ENCODE measurements at places on chromosomes 1 and 21.

- no peak for DNase-seq
Measured at GRCh38 chr1:156766298-156767100, 836 bp upstream of the PRCC start.

DNA sequence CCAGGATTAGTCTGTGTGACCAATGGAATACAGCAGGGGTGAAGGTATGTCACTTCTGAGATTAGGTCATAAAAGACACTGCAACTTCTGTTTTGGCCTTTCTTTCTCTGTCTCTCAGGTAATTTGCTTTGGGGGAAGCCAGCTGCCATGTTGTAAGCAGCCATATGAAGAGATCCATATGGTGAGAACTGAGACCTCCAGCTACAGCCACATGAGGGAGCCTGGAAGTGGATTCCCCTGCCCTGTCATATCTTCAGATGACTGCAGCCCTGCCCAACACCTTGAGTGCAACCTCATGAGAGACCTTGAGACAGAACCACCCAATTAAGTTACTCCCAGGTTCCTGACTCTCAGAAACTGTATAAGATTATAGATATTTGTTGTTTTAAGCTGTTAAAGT is 70.1 kb upstream of the ESRRG start:
- no peak for DNase-seq

GRCh38 chr1:84339503-84339902 is 38.0 kb downstream of the SAMD13 start:
- DNase-seq: no peak

DNA sequence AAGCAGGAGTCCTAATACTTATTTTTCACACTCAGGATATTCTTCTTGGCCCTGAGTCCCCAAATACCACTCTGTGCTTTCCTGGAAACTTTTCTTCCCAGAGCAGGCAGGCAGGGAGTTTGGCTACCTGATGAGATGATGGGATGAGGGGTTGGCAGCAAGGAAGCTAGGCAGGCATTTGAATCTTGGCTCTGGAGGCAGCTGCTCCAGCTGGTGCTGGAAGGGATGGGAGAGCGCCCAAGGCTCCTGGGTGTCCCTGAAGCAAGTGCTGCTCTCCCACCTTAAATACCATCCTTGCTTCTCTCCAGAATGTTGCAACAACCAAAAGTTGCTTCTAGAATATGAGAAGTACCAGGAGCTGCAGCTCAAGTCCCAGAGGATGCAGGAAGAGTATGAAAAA is 48.0 kb upstream of the TMEM125 start:
- DNase-seq: no peak

DNA sequence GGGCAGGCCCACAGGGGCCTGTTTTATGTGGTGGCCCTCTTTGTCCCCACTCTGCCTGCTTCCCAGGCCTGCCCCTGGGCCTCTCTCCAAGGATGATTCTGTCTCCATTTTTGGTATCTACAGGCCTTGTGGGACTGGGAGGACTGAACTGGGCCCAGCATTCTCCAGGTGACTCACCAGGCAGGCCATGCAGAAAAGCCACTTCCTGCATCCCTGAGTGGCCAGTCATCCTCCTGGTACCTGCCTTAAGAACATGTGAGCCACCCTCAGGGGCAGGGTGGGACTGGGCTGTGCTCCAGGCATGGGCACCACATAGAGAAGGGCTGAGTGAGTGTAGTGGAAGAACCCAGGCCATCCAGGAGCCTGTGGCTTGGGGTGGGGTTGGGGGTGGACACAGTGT is 20.0 kb upstream of the BCAR3 start:
- no peak for DNase-seq

DNA sequence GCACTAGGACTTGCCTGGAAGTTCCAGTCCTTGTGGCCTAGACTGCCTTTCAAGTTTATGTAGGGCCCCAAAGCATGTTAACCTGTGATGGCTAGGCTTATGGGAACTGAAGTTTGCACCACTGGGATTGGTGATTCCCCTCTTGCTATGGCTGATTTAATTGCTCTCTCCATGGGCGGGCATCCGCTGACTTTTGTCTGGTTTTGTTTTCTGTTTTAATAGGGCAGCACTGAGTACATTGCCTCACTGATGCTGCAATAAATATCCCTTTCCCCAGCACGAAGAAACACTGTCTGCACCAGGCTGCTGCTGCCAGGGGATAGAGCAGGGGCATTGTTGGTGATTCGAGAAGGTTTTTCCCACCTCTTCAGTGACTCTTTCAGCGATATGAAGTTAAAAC is 73.3 kb upstream of the PDE4B start:
- DNase-seq: no peak

DNA sequence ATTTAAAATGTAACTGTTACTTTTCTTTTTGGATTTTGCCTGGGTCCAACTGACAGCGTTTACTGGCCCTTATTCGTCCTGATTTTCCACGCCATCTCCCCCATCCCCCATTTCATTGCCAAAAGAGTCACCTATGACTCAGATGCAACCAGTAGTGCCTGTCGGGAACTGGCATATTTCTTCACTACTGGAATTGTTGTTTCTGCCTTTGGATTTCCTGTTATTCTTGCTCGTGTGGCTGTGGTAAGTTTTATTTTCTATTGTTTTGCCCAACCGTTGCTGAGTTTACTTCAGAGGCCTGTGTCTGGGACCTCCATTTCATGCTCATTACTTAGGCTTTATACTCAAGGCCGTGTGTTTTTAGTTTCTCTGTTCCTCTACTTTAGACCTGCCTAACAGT is 9.3 kb downstream of the LEPR start:
- no peak for DNase-seq

- DNase-seq: no peak
Measured at GRCh38 chr1:210260096-210260495, 27.5 kb downstream of the SERTAD4 start.

GRCh38 chr1:181711820-181712219 is 228.5 kb downstream of the CACNA1E start:
- DNase-seq: no peak

DNA sequence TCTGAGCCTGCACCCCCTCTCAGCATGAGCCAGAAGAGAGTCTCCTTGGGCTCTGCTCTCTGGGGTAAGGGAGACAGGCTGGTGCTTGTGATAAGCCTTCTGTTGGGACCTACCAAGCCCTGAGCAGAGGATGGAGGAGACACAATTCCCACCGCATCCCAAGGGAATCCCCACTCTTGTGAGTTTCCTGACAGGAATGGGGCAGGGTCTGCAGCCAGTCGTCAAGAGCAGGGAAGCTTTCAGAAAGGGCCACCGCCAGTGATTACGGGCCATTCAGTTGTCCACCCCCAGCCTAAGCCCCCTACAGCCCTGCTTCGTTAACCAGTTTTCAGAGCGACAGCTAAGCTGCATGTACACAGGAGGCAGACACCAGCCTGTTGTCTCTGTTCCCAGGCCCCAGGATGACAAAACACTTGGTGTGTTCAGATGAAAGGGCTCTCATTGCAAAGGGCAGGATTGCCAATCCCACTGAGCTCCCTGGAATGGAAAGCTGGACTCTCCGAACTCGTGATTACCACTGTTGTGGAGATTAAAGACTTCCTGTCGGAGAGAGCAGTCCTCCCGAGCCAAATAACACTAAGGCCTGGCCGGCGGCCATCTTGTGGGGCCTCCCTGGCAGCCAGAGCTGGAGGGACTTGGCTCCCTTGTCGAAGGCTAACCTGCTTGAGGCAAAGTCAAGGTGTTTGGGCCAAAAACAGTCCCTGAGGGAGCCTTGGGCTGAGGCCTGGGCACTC is 37.4 kb upstream of the SLC30A1 start:
- no peak for DNase-seq

GRCh38 chr1:11728126-11728806 is 7.7 kb upstream of the AGTRAP start:
- DNase-seq: no peak

- DNase-seq: no peak
Measured at GRCh38 chr1:172452536-172453152, 8.8 kb upstream of the PIGC start.

DNA sequence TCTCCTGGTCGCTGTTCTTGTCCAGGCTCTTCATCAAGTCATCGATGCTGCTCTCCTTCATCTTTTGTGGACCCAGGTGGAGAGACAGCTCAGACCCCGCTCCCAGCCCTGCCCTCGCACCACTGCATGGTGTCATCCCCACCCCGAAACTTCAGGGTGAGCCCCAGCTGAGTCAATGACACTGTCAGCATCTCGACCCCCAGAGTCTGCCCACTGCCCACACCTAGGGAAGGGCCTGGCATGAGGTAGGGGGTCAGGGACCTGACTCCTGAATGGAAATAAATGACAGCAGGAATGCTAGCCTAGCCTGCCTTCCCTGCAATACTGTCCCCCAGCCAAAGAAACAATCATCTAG is 1.6 kb upstream of the S100A6 start:
- DNase-seq: no peak

DNA sequence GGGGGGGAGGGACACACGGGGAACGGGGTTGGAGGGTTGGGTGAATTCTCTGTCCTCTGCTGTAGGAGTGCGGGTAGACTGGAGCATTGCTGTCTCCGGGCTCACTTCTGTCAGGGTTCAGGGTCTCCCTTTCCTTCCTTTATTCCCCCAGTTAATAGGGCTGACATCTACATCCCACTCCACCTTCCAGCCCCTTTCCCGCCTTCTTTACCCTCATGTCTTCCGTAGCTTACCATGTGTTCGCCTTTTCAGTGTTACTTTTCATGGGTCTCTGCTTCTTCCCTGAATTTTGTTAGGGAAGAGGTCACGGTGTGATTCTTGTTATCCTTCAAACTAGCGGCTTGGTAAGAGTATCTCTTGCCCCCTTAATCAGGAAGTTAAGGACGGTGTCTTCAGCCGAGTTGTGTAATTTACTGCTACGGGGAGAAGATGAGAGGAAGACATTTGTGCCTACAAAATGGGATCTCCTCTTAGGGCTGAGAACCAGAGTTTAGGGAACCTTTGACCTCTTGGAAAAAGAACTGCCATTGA is 917 bp downstream of the RAP1A start:
- no peak for DNase-seq

- DNase-seq: no peak
Measured at GRCh38 chr1:114181356-114181755, 27.7 kb upstream of the SYT6 start.

GRCh38 chr1:14835725-14836124 is 237.2 kb downstream of the KAZN start:
- DNase-seq: no peak

- no peak for DNase-seq
Measured at GRCh38 chr1:153623101-153623500, 4.2 kb downstream of the S100A13 start.

DNA sequence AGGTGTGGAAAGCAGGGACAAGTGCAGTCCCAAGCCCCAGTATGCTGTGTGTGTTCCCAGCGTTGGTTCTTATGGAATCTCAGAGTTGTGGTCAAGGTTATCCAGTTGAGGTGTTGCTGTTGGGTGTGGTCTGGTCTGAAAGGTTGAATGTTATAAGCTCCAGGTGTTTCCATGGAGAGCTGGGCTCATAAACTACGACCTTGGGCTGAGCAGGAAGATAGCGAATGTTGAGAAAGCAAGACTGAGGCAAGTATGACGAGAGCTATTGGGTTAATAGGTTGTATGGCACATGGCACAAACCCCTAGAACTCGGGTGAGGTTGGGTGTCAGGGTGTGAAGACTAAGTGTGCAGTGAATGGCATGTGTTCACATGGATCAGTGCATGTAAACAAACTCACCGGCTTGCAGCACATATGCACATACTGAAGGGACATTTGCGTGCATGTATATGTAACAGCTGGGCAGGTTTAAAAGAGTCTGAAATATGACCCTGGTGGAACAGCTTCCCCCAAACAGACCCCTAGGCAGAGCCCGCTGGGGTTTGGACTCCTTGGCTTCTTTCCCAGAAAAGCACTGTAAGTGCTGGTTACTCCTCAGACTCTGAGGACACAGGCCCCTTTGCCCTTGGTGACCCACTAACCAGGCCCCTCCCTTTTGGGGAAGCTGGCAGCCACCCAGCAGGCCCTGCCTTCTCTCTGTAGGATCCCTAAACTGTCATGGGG is 117.5 kb downstream of the NAV1 start:
- no peak for DNase-seq

GRCh38 chr1:159163614-159164228 is 7.7 kb upstream of the CADM3 start:
- DNase-seq: no peak

DNA sequence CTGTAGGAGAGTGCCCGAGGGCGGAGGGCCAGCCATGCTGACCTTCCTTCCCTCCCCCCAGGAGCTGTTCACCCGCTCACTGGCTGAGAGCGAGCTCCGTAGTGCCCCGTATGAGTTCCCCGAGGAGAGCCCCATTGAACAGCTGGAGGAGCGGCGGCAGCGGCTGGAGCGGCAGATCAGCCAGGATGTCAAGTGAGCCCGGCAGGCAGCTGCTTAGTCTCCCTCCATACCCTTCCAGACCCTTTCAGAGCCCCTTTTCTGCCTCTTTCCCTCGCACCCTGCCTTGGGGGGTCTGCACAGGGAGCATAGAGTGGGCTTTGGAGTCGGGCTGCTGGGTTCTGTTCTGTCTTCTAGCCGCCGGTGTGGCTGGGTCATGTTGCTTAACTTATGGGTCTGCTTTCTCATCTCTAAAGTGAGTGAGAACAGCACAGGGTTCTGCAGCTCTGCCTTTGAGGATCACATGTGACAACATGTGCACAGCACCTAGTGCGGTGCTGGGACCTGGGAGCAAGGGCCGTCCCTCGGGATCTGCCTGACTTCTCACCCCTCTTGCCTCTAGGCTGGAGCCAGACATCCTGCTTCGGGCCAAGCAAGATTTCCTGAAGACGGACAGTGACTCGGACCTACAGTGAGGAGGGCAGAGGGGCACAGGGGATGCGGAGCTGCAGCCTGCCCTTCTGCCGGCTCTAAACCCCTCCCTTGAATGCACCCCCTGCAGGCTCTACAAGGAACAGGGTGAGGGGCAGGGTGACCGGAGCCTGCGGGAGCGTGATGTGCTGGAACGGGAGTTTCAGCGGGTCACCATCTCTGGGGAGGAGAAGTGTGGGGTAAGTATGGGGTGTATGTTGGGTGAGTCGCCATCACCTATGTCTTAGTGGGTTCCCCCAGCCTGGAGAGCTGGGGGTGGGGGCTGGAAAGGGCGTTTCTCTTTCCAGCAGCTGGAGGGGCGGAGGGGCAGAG is 6.2 kb downstream of the AMPD2 start:
- no peak for DNase-seq

GRCh38 chr1:165629848-165630628 is 996 bp upstream of the MGST3 start:
- no peak for DNase-seq

DNA sequence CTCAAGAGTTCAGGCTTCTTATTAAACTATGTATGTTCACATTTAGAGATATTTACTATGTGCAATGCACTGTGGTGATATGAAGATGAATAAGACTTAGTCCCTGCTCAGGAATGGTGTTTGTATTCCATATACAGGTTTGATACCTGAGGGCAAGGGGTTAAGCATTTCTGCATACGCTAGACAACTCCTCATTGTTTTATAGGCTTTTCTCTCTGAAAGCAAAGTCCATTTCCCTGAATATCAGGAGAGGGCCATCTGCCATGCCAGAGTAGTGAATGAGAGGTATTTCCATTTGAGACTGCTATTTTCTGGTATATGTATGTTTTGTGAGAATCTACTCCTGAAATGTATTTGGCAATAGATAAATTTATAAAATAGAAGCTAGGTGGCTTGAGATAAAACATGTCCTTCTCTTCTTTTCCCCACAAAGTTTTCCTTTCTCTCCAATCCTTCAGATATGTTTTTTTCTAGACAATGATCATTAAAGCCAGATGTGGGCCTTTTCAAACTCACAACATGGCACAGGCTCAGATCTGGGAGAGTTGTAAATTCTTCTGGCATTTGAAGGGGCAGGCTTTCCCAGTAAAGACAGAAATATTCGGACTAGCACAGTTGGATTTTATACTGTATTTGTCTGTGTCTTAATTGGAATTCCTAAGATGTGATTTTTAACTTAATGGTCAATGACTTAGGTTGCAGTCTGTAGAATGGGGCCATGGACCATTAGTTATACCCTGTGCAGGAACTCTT is 73.3 kb upstream of the WDR26 start:
- DNase-seq: no peak

Measured in activated naive CD8-positive, alpha-beta T cell treated with anti-CD3 and anti-CD28 coated beads, Interleukin-2, amount 50 U/mL, for 24 hours (primary cell).